ENCODE measurements at places on chromosomes 5 and 9.

DNA sequence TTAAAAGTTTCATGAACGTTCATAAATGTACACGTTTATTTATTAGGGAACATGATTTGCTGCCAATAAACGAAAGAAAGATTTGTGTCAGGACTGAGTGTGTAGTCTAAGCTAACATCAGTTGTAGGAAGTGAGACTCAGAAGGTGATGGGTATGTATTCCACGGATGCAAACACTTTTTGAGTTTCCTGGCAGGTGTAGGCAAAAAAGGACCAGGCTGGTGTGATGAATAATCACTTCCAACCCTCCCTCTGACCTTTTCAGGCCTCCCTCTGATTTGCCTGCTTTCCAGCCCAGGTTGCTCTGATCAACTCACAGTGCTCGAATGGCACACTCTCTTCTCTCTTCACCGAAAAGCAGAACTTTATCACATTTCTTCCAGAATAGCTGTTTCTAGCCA lies 51.8 kb downstream of the BASP1 start:
- DNase-seq: no peak

- DNase-seq: no peak
Measured at GRCh38 chr9:70127036-70127435, 83.4 kb downstream of the MAMDC2 start.

GRCh38 chr9:81690251-81690851 lies 1.0 kb upstream of the TLE1 start:
- no peak for DNase-seq

DNA sequence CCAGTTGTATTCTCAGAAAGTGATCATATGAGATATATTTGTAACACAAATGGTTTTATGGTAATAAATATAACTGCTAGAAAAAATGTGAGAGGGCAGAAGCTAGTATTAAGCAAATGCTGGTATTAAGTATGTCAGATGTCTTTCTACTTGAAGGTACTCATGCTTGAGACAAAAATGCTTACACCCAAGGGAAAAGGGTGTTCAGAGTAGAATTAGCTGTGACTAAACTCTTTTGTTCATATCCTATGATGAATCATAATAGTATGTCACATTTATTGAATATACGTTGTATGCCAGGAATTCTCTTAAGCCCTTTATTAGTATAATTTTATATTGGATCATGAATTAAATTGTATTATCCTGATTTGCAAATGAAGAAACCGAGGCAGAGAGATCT lies 2.2 kb downstream of the ADGRV1 start:
- DNase-seq: no peak

DNA sequence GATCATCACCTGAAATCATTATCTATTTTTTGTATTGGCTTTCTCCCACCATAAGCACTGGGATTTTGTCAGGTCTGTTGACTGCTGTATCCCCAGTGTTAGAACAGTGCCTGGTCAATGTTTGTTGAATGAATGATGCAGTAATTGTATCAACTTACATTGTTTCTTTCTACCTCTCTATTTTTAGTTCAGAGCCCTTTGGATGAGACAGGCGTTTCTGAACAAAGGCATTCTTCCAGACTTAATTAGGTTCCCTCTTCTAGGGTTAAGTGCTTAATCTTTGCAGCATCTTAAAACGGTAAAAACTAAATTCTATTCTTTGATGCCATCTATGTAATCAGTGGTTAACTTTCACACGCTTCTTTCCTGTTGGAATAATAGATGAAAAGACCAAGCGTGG lies 26.3 kb downstream of the SLC44A1 start:
- no peak for DNase-seq

GRCh38 chr9:137697832-137698231 lies 79.0 kb downstream of the EHMT1 start:
- DNase-seq: no peak

DNA sequence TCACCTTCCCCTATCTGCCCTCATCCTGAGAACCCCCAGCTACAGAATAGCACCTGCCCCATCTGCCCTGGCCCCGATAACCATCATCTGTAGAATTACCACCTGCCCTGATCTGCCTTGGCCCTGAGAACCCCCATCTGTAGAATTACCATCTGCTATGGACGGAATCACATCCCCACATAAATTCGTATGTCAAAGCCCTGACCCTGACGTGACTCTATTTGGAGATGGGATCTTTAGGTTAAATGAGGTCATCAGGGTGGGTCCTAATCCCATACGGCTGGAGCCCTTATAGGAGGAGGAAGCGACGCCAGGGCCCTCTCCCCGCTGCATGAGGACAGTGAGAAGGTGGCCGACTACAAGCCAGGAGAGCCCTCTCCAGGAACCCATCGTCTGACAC lies 32.6 kb downstream of the SARDH start:
- no peak for DNase-seq

DNA sequence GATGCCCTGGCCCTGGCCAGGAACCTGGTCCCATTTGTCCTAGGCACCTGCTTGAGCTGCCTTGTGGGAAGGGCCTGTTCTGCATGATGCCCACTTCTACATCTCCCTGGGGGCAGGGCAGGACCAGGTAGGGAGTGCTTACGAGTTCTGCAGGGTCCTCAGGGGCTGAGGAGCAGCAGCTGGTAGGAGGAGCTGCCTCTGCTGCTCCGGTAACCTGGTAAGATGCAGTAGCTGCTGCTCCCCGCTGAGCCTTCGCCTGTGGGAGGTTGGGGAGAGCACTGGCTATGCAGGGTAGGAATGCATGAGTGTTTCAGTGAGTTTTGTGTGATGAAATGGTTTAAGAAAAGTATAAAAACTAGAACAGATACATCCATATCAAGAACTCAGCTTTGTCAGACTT lies 13.6 kb downstream of the LRRC8A start:
- no peak for DNase-seq

- DNase-seq: no peak
Measured at GRCh38 chr5:142399891-142400290, 75.1 kb upstream of the SPRY4 start.
